ENCODE measurements at places on chromosomes 4 and X.
A peak's percentile ranks its signal among the peaks of the same experiment; 100 is the strongest.

- DNase-seq, result no peak
Observed at GRCh38 chrX:47181301-47181700, 12.3 kb upstream of the UBA1 start.

- DNase-seq, result no peak
Observed at GRCh38 chr4:155615081-155615887, 51.4 kb upstream of the GUCY1A1 start.

DNA sequence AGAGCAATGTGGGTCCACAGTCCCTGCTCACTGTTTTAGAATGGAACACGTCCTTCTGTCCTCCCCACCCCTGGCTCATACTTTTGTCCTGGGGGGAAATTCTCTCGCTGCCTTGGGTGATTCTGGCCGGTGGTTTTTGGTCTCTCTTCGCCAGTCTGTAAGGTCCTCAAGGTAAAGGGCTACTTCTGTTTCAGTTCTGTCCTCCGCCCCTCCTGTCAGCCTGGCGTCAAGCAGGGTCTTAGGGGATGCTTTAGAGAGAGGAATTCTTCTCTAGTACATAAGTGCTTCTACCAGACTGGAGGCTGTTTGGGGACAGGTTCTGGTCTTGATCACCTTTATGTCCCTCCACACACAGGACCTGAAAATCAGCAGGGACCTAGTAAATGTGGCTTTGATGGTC lies 617 bp upstream of the MRFAP1L1 start:
- DNase-seq, result no peak

DNA sequence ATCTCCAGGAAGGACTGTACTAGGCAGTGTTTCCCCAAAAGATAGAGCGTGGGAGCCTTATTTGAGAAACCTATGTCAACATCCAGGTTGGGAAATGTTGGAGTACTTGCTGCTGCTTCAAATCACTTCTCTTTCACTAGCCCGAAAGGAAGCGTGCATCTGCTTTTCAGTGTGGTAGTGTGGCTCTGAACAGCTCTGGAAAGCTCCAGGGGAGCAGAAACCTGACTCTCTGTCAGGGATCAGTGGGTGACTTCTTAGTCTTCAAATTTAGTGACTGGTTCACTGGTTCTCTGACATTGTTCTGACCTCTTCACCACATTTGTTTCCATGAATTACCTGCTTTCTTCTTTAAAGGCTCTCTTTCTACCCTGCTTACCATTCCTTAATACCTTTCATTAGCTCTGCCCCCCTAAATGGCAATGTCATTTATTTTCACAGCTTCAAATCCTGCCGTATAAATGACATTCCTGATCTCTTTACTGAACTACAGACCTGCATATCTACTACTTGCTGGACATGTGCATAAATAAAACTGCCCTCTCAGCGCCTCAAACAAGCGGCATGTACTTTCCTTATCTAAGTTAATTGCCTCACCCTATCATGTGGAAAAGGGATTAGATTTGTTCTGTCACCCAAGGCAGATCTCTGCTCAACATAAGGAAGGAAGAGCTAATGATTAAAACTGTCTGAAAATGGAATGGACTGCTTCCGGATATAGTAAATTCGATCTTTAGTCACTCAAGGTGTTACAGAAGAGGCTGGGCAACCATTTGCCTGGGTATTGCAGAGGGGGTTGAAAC lies 37.0 kb downstream of the DLG3 start:
- DNase-seq, result no peak

- no peak for DNase-seq
Observed at GRCh38 chr4:110543577-110543976, 67.6 kb downstream of the ENPEP start.

- no peak for DNase-seq
Observed at GRCh38 chrX:74291577-74291963, 12.4 kb upstream of the ZCCHC13 start.

GRCh38 chr4:26473893-26474292 lies 16.4 kb downstream of the CCKAR start:
- DNase-seq, result no peak

DNA sequence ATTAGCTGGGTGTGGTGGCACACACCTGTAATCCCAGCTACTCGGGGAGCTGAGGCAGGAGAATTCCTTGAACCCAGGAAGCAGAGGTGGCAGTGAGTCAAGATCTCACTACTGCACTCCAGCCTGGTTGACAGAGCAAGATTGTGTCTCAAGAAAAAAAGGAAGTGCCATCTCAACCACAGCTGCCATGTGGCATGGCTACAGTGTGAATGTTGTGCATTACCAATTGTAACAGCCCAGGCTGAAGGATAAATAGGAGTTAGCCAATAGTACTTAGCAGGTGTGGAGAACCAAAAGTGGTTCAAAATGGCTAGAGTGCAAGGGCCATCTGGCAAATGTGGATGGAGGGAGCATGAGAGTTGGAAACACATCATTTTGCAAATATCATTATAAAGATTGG lies 28.9 kb downstream of the SLC25A5 start:
- DNase-seq, result no peak

DNA sequence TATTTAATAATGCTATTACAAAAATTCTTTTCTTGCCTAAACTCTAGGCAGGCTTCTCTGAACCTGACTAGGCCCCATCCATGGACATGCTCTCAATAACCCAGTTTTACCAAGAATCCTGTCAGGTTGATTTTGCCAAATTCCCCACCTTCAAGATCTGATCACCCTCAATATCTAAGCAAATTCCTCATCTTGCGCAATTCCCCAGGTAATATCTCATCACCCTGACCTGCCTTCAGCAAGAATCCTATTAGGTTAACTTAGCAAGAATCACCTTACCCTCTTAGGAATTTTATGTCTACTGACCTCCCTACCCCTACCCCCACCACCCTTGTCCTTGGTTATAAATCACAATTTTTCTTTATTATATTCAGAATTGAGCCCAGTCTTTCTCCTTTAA lies 579.1 kb downstream of the C4orf33 start:
- DNase-seq, result no peak

DNA sequence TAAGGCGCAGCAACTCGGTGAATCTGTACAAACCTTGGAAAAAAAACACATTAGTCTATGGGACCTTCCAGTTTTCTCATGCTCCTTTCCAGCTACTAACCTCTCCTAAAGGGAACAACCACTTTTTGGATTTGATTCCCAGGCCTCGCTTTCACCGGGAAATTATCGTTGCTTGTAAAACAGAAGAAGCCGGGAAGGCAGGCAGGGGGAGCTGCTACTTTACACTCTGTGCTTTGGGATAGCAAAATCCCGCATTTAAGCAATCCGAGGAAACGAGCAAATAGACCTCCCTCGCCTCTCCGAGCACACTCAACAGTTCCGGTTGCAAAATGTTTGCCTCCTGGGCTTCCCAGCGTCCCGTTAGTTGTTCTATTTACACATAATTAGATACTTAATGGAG lies 1.2 kb downstream of the CD38 start:
- DNase-seq, result peak; percentile 56

- DNase-seq, result no peak
Observed at GRCh38 chrX:11351375-11352295, 58.4 kb downstream of the AMELX start.
